Stimulated activated CD8-positive, alpha-beta memory T cell treated with anti-CD3 and anti-CD28 coated beads, Interleukin-7, amount 100 ng/mL, for 24 hours (primary cell): ENCODE measurements at places on chromosomes 5 and 9.

DNA sequence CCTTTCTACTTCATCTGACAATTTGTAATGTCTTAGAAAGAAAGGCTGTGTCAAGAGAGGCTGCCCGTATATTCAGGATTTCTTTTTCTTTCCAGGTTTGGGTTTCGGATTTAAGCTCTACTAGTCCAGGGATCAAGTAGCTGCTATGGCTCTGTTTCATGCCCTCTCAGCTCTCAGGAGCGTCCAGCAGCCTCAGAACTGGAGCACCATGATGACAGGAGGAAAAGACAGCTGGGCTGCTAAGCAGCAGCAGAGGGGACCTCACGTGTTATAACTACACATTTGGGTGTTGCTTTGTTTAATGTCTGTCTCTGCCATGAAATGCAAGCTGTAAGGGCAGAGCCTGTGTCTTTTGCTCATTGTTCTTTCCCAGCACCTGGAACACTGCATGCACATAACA, 28.5 kb downstream of the TBC1D2 start:
- no peak for DNase-seq

DNA sequence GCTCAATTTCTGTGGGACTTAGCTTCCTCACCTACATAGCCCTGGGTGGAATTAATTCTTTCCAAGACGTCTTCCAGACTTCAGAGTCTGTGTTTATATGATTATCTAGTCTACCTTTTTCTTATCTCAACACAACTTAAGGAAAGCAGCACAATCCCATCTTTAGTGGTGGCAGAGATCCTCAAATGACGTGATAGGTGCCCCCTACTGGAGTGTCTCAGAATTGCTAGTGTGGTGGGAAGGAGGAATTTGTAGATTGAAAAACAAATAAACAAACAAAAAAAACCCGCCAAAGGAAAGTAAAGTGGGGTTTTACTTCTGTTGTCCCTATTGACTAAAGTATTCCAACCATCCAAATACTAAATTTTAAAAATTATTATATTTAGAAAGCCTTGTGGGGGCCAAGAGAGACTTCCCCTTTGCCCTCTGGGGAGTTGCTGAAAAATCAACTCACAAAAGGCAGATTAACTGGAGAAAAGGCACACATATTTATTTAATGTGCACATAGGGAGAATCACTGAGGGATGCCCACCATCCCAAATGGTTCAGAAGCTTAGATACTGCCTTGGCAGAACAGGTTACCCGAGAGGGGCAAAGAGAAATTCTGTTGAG, 283.3 kb downstream of the TMEM167A start:
- peak; percentile 10 for DNase-seq

GRCh38 chr5:160750938-160751657, 100.9 kb downstream of the ATP10B start:
- no peak for DNase-seq

GRCh38 chr9:75198436-75198835, 110.1 kb downstream of the OSTF1 start:
- no peak for DNase-seq

GRCh38 chr9:134912126-134912840, 5.4 kb downstream of the FCN1 start:
- DNase-seq = no peak

DNA sequence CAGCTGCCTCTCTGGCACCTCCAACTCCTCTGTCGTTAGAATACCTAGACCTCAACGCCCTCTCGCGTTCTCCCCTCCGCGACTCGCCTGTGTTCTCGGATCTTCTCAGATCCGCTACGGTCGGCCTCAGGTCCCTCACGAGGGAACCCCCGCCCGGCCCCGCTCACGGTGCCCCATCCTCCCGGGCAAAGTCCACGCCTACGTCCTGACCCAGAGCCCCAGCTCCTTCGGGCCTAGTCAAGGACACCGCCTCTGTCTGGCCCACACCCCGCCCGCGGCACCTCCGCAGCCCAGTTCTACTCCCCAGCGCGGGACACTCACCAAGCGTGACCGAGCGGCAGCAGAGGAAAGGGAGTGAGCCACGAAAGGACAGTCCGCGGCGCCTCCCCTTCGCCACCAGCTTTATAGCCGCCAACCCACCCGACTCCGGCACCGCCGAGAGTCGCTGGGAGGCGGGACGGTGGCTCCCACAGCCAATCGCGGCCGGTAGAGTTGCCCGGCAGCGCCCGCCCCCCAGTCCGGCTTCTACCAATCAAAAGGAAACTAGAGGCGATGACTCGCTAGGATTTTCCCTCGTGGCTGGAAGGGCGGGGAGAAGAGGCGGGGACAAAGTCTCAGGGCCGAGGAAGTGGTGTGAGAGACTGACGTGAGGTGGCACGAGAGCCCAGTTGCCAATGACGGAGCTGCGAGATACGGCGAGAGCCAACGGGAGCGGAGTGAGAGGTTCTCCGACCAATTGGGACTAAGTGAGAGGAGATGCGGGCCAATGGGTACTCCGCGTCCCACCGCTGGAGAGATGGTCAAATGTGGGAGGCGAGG, at the start of gene HMGCS1:
Gene HMGCS1 (minus strand): TSS at position 378 of the 819 bp plus-strand sequence. CDS start 14,447 bp downstream, outside the sequence.
- peak; percentile 93 for DNase-seq

GRCh38 chr5:103573411-103573810, 10.8 kb upstream of the NUDT12 start:
- no peak for DNase-seq

- DNase-seq = no peak
Measured at GRCh38 chr5:126794157-126794828, 17.4 kb downstream of the LMNB1 start.

DNA sequence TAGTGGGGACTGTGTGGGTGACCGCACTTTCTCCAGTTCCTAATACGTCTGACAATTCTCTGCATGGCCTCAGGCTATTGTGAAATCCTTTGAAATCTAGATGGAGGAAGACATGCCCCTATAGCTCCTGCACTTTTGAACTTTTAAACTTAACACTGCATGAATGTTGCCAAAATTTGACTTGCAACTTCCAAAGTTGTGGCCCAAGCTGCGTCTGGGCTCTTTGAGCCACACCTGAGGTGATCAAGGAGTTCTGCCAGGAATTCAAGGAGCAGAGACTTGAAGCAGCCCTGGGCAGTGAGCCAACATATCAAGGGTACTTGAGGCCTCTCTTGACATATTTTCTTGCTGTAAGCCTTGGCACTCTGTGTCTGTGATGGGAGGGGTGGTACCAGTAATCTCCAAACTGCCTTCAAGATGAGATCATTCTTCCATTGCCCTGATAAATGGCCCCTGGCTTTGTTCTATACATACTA, 1336.1 kb upstream of the CDH9 start:
- no peak for DNase-seq

GRCh38 chr5:147044572-147045273, 166.2 kb upstream of the PPP2R2B start:
- DNase-seq = no peak

- no peak for DNase-seq
Measured at GRCh38 chr9:982394-983230, 6.2 kb downstream of the DMRT3 start.

- DNase-seq = no peak
Measured at GRCh38 chr5:81005708-81006107, 45.5 kb downstream of the RASGRF2 start.

- DNase-seq = no peak
Measured at GRCh38 chr5:140413230-140413629, 11.6 kb downstream of the ANKHD1 start.

- DNase-seq = no peak
Measured at GRCh38 chr9:131459056-131459455, 43.7 kb upstream of the POMT1 start.

- no peak for DNase-seq
Measured at GRCh38 chr9:35091536-35091935, 4.9 kb downstream of the PIGO start.

GRCh38 chr9:124231095-124231737, 26.5 kb upstream of the NEK6 start:
- DNase-seq = no peak

DNA sequence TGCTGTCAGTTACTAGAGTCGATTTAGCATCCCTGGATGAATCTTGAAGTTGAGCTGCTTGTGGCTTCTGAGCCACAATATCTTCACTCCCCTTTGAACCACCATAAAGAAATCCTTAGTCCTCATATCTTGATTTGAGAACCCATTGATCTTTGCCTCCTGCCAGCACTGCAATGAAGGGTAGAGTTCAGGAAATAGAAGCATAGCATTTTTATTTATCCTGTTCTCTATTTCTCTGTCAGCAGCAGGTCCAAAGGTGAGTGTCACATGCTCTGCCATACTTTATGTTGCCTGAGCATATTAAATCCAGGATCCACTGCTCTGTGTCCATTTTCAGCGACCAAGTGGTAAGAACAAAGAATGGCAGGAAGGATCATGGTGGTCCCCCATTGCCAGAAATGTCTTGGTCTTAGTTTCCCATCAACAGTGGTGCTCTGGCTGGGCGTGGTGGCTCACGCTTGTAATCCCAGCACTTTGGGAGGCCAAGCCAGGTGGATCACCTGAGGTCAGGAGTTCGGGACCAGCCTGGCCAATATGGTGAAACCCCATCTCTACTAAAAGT, 80.2 kb upstream of the PANK3 start:
- no peak for DNase-seq

DNA sequence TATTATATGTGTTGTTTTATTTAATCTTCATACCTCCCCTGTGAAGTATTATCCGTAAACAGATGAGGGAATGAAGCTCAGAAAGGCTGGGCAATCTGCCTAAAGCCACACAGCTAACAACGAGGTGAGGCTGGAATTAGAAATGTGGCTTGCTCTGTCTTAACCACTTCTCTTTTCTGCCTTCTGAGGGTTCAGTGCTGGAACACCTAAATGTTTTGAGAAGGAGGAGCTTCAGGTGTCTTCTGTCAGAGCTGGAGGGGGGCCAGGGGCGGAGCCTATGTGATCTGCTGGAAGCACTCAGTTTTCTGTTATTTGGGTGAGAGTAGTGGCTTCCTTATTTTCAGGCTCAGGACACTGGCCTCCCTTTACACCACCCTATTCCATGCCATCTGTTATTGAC, 35.0 kb upstream of the ARAP3 start:
- DNase-seq = no peak

DNA sequence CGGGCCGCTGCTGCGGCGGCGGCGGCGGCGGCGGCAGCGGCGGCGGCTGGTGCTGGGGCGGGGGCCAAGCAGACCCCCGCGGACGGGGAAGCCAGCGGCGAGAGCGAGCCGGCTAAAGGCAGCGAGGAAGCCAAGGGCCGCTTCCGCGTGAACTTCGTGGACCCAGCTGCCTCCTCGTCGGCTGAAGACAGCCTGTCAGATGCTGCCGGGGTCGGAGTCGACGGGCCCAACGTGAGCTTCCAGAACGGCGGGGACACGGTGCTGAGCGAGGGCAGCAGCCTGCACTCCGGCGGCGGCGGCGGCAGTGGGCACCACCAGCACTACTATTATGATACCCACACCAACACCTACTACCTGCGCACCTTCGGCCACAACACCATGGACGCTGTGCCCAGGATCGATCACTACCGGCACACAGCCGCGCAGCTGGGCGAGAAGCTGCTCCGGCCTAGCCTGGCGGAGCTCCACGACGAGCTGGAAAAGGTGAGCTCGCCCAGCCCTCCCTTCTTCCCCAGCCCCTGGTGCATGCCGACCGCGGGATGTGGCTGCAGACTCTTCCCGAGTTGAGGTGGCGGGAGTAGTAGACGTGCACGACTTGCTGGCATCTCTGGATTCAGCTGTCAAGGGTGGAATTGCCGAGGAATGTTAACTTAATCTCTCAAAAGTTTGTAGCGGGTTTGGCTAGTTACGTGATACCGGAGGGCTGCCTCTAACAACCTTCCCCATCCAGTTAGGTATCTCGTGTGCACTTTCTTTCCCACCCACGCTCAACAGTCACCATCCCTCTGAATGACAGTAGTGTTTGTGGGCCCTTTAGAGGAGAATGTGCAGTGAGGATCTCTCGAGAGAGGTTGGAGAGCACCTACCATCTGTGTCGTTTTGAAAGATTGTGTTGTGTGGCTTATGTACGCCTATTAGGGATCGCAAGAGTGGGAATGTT, 932 bp downstream of the SLC12A2 start:
- peak; percentile 19 for DNase-seq

GRCh38 chr9:99118782-99119466, 14.0 kb downstream of the TGFBR1 start:
- no peak for DNase-seq
